Gastrocnemius medialis (tissue), 4 donors: ENCODE measurements at places on chromosomes 4 and X. TPM values are rescaled to one million over a fixed set of nuclear protein-coding genes. Genes with fewer than 3 reads are reported as not detected.

SLC4A4 gene
- total RNA-seq = 0.83 TPM

TMEM255A gene
- total RNA-seq = not detected

SHISA3 gene
- 0.31 TPM for total RNA-seq

DNA sequence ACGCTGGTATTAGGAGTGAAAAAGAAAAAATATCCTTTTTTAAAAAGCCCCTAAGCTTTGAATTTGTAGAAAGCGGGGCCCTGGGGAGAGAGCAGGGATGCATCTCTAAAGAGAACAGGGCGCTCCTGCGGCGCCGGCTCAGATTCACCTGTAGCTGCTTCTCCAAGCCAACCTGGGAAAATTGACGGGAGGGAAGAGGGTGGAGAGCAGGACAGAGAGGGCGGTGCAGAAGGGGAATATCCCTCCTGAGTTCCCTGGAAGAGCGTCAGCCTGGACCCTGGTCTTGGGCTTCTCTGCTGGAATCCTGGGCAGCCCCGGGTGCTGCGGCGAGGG lies 776 bp upstream of the SOWAHD start:
- no peak for DNase-seq
- H3K27me3 ChIP-seq = peaks cover 15% of the 10 kb centered on the region
- H3K36me3 ChIP-seq = no peaks in the 10 kb centered on the region
- no peak overlapping the region for H3K27ac ChIP-seq
- no peak overlapping the region for H3K4me3 ChIP-seq
- H3K4me1 ChIP-seq = no peaks in the 10 kb centered on the region

GRCh38 chrX:25663701-25664100 lies 474.4 kb upstream of the MAGEB18 start:
- no peaks in the 10 kb centered on the region for H3K4me1 ChIP-seq
- H3K27me3 ChIP-seq = no peaks in the 10 kb centered on the region
- H3K4me3 ChIP-seq = no peak overlapping the region
- no peak for DNase-seq

GRCh38 chrX:127888767-127889166 lies 163.4 kb downstream of the ACTRT1 start:
- H3K27me3 ChIP-seq = no peaks in the 10 kb centered on the region
- no peaks in the 10 kb centered on the region for H3K36me3 ChIP-seq
- H3K4me1 ChIP-seq = no peaks in the 10 kb centered on the region
- H3K4me3 ChIP-seq = no peak overlapping the region
- no peak for DNase-seq
- no peak overlapping the region for H3K27ac ChIP-seq

GRCh38 chr4:9765091-9765490 lies 16.3 kb upstream of the DRD5 start:
- no peak overlapping the region for H3K27ac ChIP-seq
- no peaks in the 10 kb centered on the region for H3K36me3 ChIP-seq
- H3K27me3 ChIP-seq = no peaks in the 10 kb centered on the region
- H3K4me3 ChIP-seq = no peak overlapping the region
- DNase-seq = no peak

DNA sequence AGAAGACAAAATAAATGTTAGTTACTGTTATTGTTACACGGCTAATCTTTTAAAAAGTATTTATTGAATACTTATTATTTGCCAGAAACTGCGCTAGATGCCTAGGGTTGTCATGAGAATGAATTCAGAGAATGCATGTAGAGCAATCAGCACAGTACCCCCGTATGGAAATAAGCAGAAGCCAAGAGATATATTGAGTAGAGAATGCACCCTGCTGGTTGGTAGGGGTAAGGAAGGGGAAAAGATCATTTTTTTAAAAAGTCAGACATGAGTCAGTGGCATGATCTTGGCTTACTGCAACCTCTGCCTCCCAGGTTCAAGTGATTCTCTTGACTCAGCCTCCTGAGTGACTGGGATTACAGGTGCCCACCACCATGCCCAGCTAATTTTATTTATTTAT lies 13.1 kb upstream of the DRP2 start:
- no peak overlapping the region for H3K27ac ChIP-seq
- no peaks in the 10 kb centered on the region for H3K4me1 ChIP-seq
- DNase-seq = no peak
- H3K36me3 ChIP-seq = no peaks in the 10 kb centered on the region

GRCh38 chrX:71911731-71912050 lies 1.0 kb downstream of the NHSL2 start:
- peak overlapping the region; percentile 49 for H3K4me3 ChIP-seq
- peak overlapping the region; percentile 25 for H3K27ac ChIP-seq
- H3K27me3 ChIP-seq = peaks cover 23% of the 10 kb centered on the region
- H3K36me3 ChIP-seq = no peaks in the 10 kb centered on the region
- H3K4me1 ChIP-seq = peaks cover 3% of the 10 kb centered on the region
- no peak for DNase-seq

DNA sequence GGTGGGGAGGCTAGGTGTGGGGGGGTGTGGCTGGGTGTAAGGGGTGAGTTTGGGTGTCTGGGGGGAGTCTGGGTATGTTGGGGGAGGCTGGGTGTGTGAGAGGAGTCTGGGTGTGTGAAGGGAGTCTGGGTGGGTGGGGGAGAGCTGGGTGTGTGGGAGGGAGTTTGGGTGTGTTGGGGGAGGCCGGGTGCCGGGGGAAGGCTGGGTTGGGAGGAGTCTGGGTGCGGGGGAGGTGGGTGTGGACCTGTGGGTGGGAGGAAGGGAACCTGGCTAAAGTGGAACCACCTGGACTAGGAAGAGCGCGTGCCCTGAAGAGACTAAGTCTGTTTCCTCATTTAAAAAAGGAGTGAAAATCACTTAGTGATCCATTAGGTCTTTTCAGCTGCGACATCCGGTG lies 18.3 kb downstream of the SPON2 start:
- no peaks in the 10 kb centered on the region for H3K27me3 ChIP-seq
- H3K4me3 ChIP-seq = no peak overlapping the region
- no peaks in the 10 kb centered on the region for H3K36me3 ChIP-seq
- no peak for DNase-seq
